ENCODE measurements at places on chromosomes 4 and X.

DNA sequence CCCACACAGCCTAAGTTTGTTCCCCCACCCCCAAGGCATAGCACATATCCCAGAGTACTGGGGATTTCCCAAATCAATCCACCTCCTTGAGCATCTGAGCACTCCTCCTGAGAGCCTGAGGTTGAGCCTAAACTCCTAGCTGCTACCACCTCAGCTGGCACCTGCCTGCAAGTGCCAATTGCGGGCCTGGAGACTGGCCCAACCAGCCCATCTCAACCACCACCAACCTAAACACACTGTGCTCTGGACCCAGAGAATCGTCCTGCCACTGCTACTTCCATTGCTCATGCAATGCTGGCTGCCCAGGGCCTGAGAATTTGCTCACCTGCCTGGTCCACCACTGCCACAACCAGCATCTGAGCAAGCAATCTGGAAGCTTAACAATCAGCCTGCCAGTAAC, 177.1 kb downstream of the FGF13 start:
- DNase-seq, result no peak

GRCh38 chr4:11895766-11896165, 467.1 kb upstream of the HS3ST1 start:
- DNase-seq, result no peak

GRCh38 chr4:4492161-4492847, 49.5 kb downstream of the STX18 start:
- DNase-seq, result no peak

DNA sequence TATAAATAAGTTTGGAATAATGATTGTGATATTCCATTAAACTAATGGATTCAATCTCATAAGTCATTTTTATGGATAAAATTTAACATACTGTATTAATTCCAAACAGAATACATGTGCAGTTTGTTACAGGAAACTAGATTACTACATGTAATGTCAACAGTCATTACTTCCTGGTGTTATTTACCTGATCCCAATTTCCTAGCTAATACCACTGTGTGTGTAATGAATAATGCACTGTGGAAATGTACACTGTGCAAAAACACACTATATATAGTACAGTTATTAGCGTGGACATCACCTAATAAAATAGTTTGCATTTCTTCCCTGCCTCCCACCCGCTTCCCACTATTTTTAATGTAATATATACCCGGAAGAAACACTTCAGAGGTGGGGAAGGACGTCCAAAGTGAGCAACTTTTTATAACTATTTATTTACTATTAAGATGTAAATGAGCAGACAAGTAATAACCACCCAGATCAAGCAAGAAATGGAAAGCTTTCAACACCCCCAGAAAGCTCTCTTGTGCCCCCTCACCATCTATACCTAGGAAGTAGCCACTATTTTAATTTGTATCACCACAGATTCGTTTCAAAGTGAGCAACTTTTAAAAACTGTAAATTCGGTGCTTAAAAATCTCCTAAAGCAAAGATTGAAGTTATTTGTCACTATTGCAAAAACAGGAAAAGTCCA, 219.1 kb downstream of the THOC2 start:
- DNase-seq, result no peak

DNA sequence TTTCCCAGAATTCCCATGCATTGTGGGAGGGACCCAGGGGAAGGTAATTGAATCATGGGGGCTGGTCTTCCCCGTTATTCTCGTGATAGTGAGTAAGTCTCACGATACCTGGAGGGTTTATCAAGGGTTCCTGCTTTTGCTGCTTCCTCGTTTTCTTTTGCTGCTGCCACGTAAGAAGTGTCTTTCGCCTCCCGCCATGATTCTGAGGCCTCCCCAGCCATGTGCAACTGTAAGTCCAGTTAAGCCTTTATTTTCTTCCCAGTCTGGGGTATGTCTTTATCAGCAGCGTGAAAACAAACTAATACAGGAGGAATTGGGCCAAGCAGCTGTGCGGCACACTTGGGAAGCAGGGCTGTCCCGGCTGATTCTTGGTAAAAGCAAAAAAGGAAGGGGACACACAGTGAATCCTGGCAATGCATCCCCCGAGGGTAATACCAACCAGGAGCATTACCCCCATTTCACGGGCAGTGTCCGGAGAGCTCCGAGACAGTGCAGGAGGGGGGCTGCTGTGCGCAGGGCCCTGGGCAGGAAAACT, 185.7 kb downstream of the AFAP1 start:
- DNase-seq, result no peak

DNA sequence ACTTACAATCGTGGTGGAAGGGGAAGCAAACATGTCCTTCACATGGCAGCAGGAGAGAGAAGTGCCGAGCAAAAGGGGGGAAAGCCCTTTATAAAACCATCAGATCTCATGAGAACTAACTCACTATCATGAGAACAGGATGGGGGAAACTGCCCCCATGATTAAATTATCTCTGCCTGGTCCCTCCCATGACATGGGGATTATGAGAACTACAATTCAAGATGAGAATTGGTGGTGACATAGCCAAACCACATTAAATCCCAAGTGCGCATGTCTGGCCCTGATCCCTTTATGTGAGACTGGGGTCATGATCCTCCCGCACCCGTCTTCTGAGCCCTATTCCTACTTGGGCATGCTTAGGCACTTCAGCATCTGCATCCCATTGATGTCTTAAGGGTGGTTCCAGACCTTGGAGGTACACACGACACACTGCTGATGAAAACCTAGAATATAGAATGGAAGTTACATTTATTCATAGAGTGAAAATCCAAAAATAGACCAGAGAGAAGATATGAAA, 116.0 kb downstream of the PTTG2 start:
- no peak for DNase-seq

GRCh38 chr4:143302536-143302935, 34.1 kb upstream of the GAB1 start:
- no peak for DNase-seq

DNA sequence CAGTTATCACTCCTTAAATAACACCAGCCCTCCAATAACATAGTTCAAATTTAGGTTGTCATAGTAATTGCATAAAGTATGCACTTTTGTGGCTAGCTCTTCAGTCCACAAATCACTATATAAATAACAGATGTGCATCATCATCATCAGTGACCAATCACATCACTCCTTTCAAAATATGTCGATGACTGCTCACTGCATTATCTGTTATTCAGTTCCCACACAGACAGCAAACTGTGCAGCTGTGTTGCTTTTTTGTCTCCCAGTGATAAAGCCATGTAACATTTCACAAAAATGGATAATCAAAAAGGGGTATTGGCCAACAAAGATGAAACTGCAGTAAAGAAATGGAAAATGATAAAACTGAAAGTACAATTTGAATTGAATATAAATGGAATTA, 205.4 kb downstream of the DCLK2 start:
- DNase-seq, result no peak

GRCh38 chrX:2984342-2984741, 22.0 kb upstream of the ARSH start:
- DNase-seq, result no peak

DNA sequence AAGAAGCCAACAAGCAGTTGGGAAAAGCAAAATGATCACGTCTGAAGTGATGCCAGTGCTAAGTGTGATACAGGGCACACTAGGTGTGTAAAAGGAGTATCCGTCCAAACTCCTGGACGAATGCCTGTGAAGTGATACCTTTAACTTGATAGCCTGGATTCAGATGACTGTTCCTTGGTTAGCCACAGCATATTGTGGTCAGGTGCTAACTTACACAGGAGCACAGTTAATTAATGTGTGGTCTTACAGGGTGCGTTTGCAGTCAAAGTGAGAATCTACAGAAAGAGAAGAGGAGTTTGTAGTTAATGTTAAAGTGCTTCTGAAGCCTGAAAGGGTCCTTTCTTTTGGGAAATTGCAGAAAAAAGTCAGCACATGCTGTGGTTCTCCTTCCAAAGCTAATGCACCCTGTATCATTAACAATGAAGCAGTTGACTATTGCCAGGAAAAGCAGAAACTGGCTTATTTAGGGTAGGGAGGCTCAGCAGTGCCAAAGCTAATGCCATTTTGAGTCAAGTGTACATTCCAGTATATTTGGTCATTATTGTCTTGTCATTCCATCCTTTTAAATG, 61.1 kb downstream of the DCLK2 start:
- DNase-seq, result no peak

DNA sequence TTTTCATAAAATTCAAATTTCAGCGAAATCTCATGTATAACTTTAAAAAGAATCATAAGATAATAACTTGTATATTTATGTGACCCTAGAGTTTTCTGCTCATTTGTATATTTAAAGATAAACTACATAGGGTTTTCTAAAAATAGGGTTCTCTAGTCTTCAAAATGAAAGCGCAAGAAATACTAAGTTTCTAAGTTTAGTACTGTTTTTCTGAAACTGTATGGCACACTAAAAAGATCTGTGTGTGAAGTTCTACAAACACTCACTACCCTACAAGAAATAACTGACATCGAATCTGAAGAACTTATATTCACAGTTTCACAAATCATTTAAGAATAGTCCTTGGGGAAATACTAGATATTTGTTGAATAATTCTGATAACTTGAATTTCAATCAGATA, 38.7 kb upstream of the NDST4 start:
- DNase-seq, result no peak

GRCh38 chr4:150771382-150771781, 189.4 kb downstream of the MAB21L2 start:
- DNase-seq, result no peak

DNA sequence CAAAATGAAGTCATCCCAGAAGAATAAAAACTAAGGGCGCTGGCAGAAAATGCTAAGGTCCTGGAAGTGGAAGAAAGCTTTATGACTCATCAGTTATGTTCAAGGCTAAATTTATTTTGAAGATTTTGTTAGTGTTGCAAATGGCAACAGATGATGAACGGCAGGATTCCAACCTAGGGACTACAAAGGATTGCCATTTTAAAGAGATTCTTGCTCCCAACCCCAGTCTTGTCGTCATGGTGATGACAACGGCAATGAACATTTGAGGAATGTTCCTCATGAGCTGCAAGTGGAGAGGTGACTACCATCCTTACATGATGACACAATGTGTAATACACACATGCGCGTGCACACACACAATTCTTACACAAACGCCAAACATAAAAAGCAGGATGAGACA, 54.4 kb upstream of the FTHL17 start:
- no peak for DNase-seq

DNA sequence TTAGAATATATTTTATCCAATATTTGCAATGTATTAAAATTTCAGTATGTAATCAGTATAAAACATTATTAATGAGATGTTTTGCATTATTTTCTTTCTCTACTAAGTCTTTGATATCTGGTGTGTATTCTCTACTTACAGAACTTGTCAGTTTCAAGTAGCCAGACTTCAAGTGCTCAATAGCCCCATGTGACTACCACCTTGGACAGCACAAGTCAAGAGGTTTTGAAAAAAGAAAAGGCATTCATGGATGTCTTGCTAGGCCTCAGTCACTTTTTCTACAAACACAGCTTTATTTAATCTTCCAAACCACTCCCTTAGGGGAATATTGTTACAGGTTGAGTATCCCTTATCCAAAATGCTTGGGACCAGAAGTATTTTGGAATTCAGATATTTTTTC, 189.4 kb downstream of the QDPR start:
- no peak for DNase-seq

DNA sequence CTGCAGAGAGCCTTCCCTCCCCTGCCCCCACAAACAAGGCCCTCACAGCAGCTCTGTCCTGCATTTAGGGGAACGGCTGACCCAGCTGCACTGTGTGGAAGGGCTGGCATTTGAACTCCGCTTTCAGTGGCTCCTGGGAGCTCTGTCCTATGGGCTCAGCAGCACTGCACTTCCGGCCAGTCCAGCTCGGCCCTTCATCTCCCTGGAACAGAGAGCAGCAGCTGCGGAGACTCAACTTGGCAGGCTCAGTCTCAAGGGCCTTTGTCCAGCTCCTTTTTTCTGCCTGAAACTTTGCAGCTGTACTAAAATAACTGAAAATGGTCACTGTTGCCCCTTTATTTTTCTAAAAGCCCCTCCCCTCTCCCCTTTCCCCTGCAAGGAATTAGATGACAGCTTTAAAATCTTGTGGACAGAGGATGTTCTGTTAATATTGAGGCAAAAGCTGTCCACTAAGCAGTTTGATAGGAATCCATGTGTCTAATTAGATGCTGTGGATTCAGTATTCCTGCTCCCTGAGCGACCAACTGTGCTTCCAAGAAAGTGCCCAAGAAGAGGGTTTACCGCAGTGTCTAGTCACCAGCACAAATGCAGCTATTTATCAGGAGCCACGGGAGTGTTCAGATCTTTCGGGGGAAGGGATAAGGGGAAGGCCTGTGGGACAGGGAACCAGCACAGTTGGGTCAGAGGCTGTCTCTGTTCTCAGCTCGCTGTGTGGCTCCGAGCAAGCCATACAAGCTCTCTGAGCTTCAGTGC, 133.1 kb downstream of the AFAP1 start:
- no peak for DNase-seq

DNA sequence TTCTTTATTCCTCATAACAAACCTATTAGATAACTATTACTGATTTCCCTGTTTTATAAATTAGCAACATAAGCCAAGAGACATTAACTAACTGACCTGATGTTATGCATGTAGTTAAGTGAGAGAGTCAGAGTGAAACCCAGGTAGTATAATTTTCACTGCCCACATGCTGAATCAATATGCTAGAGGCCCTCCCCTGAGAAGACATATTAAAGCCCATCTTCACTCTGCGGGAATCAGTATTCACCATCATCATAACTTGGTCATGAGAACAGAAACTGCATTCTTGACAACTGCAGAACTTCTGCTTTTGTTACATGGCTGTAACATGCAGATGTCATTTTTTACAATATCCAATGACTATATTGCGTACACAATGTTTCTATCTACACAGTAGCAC, 1324.3 kb downstream of the ARAP2 start:
- DNase-seq, result no peak

DNA sequence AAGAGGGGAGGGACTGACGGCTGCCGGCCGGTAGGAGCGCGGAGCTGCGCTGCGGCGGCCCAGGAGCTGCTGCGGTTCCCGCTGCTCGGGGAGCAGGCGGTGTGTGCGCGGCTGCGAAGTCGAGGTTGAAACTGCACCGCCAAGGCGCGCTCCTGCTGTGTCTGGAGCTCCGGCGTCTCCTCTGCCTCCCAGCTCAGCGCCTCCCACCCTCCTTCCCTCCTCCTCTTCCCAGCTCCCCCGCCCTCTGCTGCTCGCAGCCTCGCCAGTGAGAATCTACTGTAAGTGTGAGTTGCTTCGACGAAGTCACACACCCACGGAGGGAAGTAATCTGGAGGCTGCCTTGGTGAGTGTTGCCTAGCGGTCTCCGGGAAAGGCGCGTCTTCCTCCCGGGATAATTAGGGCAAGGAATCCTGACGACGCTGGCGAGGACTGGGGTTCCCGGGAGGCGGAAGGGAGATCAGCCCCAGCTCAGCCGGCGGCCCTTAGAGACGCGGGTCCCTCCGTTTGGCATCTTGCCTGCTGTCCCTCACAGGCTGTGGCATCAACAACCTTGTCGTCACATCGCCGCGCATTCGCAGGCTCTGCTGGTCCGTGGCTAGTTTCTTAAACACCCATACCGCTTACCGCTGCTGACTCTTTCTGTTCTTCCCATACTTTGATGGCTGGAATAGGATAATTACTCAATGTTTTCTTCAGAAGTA, at the start of gene EPHA5:
TSS of gene EPHA5 (minus strand) at position 159 of the 701 bp plus-strand sequence. CDS start 747 bp downstream, outside the sequence.
- no peak for DNase-seq

GRCh38 chr4:177448850-177449249, 6.6 kb upstream of the AGA start:
- DNase-seq, result no peak

All from activated T-cell treated with anti-CD3 and anti-CD28 coated beads for 4 hours (primary cell).